Activated CD4-positive, alpha-beta T cell treated with anti-CD3 and anti-CD28 coated beads, Interleukin-2, amount 10 ng/mL, durations not matched to agents 24 days and 14 days (primary cell): ENCODE measurements at places on chromosomes 2 and 18. TPM values are rescaled to one million over a fixed set of nuclear protein-coding genes. Genes with fewer than 3 reads are reported as not detected.

DNA sequence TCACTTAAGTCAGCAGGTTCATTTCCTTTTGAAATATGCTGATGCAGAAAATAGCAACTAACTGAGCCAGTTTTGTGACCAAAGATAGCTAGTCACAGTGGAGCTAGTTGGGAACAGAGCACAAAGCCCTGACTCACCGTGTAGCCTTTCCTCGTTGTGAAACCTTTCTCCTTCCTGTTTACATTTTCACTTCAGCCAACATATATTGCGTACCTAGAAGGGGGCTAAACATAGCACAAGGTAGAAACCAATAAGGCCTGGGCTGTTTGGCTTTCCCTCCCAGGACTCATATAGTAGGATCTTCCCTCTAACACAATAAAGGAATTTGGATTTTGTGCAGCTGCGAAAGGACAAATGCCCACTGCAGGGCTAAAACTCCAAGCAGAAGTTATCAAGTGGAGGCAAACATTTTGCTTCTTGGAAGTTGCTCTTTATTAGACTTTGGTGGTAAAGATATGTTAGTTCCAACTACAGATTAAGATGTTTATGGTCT, 24.5 kb upstream of the LPIN2 start:
- no peaks in the 10 kb centered on the region for H3K36me3 ChIP-seq
- H3K27me3 ChIP-seq = no peaks in the 10 kb centered on the region
- peak overlapping the region; percentile 82 for H3K27ac ChIP-seq
- peak overlapping the region; percentile 49 for H3K4me3 ChIP-seq

GRCh38 chr18:27057519-27058234, 127.4 kb downstream of the CHST9 start:
- H3K27ac ChIP-seq = no peak overlapping the region
- no peaks in the 10 kb centered on the region for H3K27me3 ChIP-seq
- no peaks in the 10 kb centered on the region for H3K36me3 ChIP-seq
- DNase-seq = no peak
- H3K4me1 ChIP-seq = no peaks in the 10 kb centered on the region

Gene ELOA2
- total RNA-seq = not detected in 2 replicates

- peaks cover 18% of the 10 kb centered on the region for H3K27me3 ChIP-seq
- no peak overlapping the region for H3K27ac ChIP-seq
- H3K4me3 ChIP-seq = no peak overlapping the region
- no peak for DNase-seq
- H3K4me1 ChIP-seq = no peaks in the 10 kb centered on the region
- H3K36me3 ChIP-seq = no peaks in the 10 kb centered on the region
Observed at GRCh38 chr2:178291703-178292102, 97.4 kb downstream of the OSBPL6 start.

DNA sequence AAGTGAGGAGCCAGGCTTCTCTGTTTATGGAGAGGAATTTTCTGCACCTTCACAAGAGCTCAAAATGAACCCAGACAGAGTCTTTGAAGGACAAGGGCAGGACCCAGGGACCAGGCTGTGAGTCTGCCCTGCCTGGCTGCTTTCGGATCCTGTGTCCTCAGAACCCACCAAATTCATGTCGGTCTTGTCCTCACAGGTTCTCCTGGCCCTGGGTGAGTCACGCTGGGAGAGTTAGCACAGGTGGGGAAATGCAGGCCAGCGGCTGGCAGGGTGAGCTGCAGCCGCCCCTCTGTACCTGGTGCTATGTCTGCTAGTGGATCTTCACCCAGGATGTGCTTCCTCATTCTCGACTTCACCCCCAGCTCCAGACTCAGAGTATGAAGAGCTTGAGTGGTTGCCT, 35.8 kb upstream of the TPO start:
- no peaks in the 10 kb centered on the region for H3K4me1 ChIP-seq
- H3K4me3 ChIP-seq = no peak overlapping the region
- DNase-seq = no peak
